Dermis microvascular lymphatic vessel endothelial cell (primary cell): ENCODE measurements at places on chromosomes 12 and 14.

DNA sequence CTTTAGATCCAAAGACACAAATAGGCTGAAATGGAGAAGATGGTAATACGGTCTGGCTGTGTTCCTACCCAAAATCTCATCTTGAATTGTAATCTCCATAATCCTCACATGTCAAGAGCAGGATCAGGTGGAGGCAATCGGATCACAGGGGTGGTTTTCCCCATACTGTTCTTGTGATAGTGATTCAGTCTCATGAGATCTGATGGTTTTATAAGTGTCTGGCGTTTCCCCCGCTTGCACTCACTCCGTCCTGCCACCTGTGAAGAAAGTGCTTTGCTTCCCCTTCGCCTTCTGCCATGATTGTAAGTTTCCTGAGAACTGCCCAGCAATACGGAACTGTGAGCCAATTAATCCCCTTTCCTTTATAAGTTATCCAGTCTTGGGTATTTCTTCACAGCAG, 1795.5 kb upstream of the FLRT2 start:
- DNase-seq = no peak

- no peak for DNase-seq
Measured at GRCh38 chr12:21337959-21338744, 3.4 kb upstream of the SLCO1A2 start.

DNA sequence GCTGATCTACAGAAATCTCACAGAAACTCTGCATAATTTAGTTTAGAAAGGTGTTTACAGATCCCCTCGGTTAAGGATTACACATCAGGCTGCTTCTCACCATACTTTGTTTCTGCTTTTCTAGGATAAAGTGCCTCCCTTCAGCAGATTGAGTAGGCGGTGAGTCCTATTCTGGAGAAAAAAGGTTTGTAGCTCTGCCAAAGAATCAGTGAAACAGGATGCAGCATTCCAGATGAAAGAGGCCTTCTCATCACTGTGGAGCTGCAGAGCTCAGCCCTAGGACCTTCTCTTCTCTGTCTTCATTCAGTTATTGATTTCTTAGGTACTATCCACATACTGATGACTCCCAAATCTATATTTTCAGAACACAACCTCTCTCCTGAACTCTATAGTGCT, 155.5 kb upstream of the KRR1 start:
- DNase-seq = no peak

DNA sequence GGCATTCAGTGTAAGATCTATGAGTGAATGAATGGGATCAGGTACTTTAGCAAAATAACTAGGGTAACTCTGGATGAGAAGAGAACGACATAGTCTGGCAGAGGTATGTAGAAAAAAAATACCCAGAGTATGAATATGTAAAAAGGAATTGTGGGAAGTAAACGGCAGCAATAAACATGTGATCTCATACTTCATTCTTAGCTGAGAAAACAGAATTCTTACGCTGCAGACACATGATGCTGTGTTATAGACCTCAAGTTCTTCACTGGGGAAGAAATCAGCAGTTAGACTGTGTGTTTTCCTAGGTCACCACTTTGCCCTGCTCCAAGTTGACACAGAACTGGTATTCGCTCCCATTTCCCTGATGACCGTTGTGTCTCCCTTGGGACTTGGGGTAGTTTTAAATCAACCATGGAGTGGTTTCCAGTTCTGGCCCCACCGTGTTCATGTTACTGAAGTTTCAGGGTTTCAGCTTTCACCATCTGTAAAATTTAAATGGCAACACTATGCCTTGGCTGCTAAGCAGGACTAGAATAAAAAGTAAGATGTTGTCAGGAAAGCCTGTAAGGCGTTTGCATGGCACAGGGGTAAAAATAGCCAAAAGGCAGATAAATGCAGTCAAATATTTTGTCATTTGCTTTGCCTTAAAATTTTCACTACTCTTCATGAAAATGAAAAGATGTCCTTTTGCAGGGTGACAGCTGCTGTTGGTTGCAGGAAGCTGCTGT, 223.7 kb downstream of the PELI2 start:
- DNase-seq = peak; percentile 58

DNA sequence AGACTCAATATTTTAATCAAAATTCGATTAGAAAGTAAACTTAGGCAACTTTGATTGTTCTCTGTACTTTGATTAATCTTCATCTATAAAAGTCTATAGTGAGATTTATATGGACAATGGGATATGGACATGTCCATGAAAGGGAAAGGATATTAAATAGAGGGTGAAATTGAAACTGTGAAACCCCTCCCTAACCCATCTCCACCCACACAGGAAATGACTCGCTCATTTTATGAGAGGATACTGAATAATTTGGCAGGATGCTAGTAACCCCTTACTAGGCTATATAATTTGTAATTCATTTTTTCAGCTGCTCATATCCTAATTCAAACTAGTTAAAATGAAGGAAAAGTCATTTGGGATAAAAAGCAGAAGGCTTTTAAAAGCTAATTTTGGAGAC, 328.0 kb upstream of the ATP2B1 start:
- DNase-seq = no peak

- no peak for DNase-seq
Measured at GRCh38 chr14:89357655-89358297, 59.3 kb downstream of the FOXN3 start.

GRCh38 chr12:10102322-10102721, 3.5 kb upstream of the CLEC1A start:
- DNase-seq = no peak

GRCh38 chr14:101929946-101930345, 34.4 kb upstream of the DYNC1H1 start:
- no peak for DNase-seq

DNA sequence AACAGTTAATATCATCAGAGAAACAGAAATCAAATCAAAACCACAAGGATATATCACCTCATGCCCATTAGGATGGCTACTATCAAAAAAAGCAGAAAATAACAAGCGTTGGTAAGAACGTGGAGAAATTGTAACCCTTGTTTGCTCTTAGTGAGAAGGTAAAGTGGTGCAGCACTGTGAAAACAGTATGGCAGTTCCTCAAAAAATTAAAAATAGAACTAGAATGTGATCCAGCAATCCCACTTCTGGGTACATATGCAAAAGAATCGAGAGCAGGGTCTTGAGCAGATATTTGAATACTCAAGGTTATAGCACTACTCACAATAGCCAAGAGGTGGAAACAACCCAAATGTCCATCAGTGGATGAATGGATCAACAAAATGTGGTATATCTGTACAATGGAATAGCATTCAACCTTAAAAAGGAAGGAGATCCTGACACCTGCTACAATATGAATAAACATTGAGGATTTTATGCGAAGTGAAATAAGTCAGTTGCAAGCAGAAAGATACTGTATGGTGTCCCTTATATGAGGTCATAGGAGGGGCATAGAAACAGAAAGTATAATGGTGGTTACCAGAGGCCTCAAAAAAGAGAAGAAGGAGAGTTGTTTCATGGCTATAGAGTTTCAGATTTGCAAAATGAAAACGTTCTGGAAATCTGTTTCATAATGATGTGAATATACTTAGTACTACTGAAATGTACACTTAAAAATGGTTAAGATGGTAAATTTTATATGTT, 131.0 kb upstream of the EEA1 start:
- DNase-seq = no peak

- DNase-seq = no peak
Measured at GRCh38 chr14:95901054-95901453, 24.4 kb downstream of the TUNAR start.
